ENCODE measurements at places on chromosomes 5 and 9.

GRCh38 chr9:81489046-81489445 is 200.3 kb downstream of the TLE1 start:
- DNase-seq, result no peak

- DNase-seq, result no peak
These were observed 552.4 kb upstream of the MEF2C start for GRCh38 chr5:89435347-89435746.

- DNase-seq, result peak; percentile 19
These were observed 50.1 kb upstream of the SMAD5 start for GRCh38 chr5:136082390-136083193.

GRCh38 chr5:37005946-37006540 is 129.5 kb downstream of the NIPBL start:
- DNase-seq, result peak; percentile 52

DNA sequence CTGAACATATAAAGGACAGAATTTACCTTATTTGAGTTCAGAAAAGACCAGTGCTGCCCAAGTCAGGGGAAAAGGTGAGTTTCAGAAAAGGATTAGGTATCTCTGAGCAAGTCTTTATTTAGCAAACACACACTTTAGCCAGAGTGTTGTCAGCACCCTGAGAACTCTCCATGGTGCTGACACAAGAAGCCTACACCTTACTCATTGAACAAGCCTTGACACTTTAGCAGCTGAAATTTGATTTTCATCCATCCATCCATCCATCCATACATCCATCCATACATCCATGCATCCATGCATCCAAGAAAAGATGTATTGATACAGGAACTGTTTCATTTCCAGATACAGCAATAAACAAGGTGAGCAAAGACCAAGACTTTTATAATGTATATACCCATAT is 311.2 kb downstream of the TRIM32 start:
- DNase-seq, result no peak

DNA sequence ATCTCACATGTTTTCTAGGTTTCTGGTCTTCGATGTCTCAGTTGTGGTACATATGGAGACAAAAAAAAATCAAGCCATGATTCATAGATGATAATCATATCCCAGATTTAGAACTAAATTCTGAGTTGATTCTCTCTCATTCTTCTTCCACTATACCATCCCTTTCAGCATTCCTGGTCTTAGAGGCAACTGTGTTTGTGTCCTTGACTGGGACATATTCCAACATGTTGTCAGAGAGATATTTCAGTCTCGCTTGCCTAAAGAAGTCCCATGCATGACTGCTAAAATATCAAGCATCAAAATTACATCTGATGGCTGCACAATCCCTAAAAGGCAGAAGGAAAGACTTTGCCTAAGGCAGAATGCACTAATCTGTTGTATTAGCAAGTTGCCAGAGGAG is 236.6 kb downstream of the PSAT1 start:
- DNase-seq, result no peak

- DNase-seq, result no peak
These were observed 757 bp downstream of the FXN start for GRCh38 chr9:69036309-69036708.

GRCh38 chr5:173287086-173287485 is 41.1 kb downstream of the STC2 start:
- no peak for DNase-seq

- DNase-seq, result no peak
These were observed 32.6 kb upstream of the SMU1 start for GRCh38 chr9:33109097-33109496.

DNA sequence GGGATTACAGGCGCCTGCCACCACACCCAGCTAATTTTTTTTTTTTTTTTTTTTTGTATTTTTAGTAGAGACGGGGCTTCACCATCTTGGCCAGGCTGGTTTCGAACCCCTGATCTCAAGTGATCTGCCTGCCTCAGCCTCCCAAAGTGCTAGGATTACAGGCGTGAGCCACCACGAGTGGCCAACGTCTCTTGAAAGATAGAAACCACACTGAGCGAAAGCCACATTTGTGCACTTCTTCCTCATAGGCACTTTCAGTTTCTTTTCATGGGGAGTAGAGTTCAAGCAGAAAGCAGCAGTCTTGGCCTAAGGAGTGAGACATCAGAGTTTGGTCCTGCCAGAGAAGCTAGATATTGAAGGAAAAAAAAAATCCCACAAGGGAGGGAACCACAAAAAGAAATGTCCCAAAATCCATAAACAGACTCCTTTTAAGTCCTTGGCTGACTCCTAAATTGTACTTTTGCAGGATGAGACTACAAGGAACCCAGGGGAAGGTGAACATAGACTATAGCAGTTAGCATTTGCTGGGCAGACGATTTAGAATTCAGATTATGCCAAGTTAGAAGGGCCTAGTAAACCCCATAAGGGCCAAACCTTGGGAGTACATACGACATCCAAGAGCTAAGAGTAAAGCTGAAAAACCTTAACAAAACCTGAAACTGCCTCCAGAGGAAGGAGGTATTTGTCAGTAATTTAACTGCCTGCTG is 43.9 kb upstream of the GLIPR2 start:
- DNase-seq, result no peak

- DNase-seq, result no peak
These were observed 119.6 kb upstream of the TXNDC8 start for GRCh38 chr9:110457245-110457644.

- DNase-seq, result peak; percentile 67
These were observed 226.5 kb upstream of the MAP3K1 start for GRCh38 chr5:56588636-56589480.

GRCh38 chr5:160903551-160903950 is 51.5 kb upstream of the ATP10B start:
- DNase-seq, result no peak

GRCh38 chr5:141657937-141658545 is 6.8 kb upstream of the FCHSD1 start:
- DNase-seq, result no peak

DNA sequence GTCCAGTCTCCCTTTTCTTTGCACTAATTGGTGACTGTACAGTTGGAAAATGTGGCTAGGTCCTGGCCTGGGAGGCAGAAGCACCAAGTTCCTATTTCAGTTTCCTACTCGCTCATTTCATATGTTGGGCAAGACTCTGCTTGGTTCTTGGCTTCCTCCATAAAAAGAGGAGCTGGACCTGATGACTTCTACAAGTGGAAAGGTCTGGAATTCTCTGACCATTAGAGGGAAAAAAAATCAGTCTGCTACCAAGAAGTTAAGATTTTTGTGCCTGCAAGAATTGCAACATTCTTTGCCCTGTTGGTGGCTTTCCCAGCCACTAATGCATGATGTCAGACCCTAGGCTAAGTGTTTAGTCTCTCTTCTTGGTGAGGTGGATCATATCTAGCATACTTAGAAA is 91.5 kb downstream of the WDR41 start:
- no peak for DNase-seq

DNA sequence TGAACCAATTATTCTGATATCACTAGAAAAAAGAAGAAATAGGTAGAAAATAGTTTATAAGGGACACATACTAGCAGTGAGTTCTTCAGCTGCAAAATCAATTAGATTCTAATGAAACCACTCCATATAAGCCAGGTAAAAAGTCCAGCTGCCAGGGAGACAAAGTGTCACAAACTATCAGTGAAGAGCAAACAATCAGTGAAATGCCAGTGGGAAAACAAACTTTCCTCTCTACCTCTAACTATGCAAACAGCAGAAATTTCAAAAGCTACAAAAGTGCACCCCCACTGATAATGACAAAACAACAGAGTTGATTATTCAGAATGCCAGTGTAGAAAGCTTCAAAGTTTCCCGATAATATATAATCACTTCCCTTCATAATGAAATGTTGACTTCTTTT is 637.2 kb upstream of the ITGA1 start:
- peak; percentile 12 for DNase-seq

DNA sequence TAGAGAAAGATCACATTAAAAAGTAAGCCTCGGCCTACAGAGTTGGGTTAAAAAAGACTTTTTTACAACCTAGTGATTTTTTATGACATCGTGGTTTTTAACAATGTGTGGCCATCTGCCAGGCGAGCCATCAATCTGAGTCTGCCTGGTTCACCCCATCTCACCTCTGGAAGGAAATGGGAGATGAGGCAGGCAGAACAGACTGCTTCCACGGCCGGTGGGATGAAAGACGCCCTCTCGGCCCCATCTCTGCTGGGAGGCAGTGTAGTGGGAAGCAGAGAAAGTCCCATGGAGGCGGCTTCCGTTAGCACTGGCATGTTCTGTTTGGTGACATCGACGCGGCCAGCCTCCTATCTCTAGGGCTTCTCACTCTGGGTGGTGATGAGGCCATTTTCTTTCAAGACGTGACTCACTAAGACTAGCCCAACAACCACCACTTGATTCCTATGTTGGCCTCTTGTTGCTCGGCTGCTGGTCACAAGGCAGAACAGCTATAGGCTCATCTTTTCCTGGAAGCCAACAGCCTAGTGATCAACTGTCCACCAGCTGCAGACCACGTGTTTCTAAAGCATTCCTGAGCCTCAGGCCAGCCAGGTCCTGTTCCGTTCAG is 132.4 kb upstream of the OTULINL start:
- DNase-seq, result peak; percentile 45

DNA sequence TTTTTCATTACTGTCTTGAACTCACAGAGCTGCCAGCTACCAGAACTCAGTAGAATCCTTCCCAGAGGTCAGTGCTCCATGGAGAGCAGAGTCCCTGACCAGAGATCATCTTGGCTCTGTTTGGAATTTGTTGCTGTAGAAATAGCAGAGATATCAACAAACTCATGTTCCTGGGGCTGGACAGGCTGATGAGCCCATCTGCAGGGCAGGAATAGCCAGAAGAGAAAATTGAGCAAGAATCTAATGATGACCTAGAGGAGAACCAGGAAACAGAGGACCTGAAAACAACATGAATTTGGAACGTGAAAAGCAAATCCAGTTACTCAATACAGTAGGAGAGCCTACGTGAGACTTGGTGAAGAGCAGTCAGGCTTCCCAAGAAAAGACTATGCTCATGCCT is 437.8 kb downstream of the PLK2 start:
- DNase-seq, result no peak

- DNase-seq, result no peak
These were observed 15.2 kb downstream of the EXD3 start for GRCh38 chr9:137407590-137408300.

GRCh38 chr5:6832994-6833393 is 119.8 kb downstream of the TENT4A start:
- DNase-seq, result no peak

- peak; percentile 26 for DNase-seq
These were observed 113.1 kb downstream of the KIAA1958 start for GRCh38 chr9:112599732-112600131.

GRCh38 chr9:72334658-72335337 is 30.2 kb downstream of the ZFAND5 start:
- DNase-seq, result no peak

DNA sequence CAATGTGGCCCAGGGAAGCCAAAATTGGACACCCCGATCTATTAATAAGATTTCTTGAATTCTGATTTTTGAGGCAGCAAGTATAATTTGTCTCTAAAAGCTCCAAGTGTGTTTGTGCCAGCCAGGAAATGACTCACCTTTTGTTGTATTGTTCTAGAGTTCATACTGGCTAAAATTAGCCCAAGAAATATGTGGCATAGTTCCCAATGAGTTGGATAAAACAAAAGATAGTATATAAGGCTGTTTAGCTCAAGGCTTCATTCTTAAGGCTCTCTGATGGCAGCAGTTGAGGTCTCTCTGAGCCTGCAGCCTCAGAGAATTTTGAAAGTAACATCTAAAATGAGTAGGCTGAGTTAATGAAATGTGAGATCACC is 21.6 kb downstream of the HMGXB3 start:
- no peak for DNase-seq

DNA sequence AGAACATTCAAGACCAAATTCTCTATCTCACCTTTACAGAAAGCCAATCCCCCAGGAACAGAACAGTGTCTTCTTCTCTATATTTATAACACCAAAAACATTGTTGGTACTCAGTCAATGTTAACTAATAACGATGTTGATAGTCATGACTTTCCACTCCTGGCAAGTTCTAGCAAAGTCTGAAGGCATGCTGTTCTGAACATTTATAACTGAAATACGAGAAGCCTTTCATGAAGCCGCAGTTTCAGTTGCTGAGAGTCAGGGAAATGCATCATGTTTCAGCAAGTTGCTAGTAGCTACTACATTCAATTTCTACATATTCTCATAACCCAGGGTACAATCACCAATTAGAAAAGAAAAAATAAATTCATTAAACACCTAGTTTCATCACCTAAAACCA is 301.4 kb downstream of the PDE4D start:
- DNase-seq, result no peak

DNA sequence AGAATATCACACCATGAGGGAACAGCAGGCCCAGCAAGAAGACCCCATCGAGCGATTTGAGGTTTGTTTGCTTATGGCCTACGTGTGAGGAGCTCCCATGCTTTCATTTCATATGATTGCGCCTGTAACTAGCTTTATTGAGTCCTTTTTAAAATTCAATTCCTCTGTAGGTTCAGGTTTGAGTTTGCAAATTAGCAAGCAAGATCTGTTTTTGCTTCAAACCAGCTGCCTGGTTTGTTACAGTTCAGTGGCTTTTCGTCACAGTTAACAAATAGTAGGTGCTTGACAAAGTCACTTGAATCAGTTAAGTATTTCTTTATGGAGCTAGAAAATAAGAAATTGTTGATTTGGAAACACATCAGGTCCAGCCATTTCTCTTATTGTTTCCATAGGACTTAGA is 56.3 kb downstream of the GPR21 start:
- no peak for DNase-seq

- DNase-seq, result no peak
These were observed 547.2 kb downstream of the CSNK1G3 start for GRCh38 chr5:124059200-124059599.

- no peak for DNase-seq
These were observed 81.8 kb downstream of the SEMA6A start for GRCh38 chr5:116492776-116493175.

DNA sequence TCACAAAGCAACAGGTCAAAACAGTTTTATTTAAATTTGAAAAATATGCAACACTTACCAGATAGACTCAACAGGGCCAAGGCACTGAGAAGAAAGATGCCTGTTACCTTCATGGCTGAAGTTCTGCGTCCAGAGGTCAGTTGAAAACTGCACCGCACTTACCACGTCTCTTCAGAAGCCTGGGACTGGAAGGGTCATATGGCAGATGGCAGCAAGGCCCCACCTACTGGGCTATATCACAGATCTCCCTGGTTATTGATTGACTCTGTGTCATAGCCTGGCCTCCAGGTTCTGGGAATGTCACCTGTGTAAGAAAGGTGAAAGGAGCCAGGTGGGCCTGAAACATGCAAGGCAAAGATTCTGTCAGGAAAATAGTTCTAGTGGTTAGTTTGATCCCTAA is at the start of gene SPINK1:
TSS of gene SPINK1 (minus strand) at position 207 of the 400 bp plus-strand sequence. CDS start at position 113, 94 bp downstream.
- no peak for DNase-seq
